ENCODE measurements at places on chromosomes 11 and 22.
A peak's percentile ranks its signal among the peaks of the same experiment; 100 is the strongest.

GRCh38 chr22:50308986-50309600, 1.6 kb upstream of the PLXNB2 start:
- no peak for DNase-seq

GRCh38 chr22:27438271-27438980, 363.1 kb downstream of the MN1 start:
- DNase-seq = no peak

DNA sequence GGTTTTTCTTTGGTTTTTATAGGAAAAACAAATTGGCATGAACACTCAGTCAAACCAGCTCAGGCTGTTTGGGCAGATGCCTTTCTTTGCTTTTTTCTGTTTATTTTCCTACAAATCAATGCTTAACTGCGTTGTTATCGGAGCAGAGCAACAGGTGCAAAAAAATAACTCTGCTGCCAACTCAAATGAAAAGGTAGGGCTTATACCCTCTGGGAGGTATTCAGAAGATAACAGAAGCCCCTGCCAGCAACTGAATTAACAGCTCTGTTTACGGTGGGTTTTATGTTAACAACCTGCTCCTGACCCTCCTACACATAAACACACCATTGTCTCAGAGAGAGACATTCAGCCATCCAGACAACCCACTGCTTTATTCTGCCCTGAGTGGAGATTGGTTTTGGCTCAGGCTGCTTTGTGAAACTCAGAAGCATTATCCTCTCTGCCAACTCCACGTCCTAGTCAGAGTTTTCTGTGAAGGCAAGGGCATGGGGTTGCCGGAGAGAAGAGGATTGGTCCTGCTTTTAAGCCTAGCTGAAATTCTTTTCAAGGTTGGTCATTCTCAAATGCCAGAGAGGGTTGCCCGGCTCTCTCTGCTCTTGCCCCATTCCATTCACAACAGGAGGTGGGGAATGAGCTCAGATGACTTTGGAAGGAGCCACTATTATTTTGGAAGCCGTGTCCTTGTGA, 11.4 kb downstream of the EHF start:
- peak; percentile 52 for DNase-seq

GRCh38 chr22:22386602-22387385, 121.7 kb downstream of the ZNF280B start:
- peak; percentile 67 for DNase-seq

GRCh38 chr11:55966391-55966790, 3.4 kb downstream of the OR10AG1 start:
- DNase-seq = no peak

- no peak for DNase-seq
Measured at GRCh38 chr11:45102810-45103621, 43.4 kb upstream of the PRDM11 start.

DNA sequence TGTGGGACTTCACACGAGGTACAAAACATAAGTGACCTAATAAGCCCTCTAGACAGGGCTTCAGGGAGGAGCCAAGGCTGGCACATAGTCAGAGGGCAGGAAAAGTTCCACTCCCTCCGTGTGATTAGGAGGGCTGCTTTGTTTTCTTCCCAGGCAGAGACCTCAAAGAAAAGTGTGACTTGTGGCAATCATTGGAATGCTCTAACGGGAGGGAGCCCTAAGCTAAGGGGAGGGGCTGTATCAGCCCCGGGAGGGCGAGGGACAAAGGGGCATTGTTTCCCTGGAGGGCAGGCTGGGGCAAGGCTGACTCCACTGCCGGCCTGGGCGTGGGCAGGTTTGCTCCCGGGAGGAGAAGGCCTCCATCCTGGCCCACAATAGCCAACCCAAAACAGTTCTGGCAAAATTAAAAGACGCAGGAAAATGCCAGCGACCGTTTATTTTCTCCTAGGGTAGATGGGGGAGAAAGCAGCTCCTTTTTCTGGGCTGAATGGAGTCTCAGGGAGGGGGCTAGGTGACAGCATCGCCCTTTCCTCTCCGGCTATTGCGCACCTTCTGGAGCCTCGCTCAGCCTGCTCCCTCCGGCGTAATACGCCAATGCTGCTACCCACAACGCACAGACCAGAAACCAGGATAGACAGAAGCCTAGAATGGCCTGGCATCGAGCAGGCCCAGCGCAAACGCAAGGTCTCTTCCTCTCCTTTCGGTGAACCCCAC, 60.2 kb downstream of the ENDOD1 start:
- no peak for DNase-seq

Measured in left lobe of liver (tissue), 2 donors.